ENCODE measurements at places on chromosomes 7 and 10.

DNA sequence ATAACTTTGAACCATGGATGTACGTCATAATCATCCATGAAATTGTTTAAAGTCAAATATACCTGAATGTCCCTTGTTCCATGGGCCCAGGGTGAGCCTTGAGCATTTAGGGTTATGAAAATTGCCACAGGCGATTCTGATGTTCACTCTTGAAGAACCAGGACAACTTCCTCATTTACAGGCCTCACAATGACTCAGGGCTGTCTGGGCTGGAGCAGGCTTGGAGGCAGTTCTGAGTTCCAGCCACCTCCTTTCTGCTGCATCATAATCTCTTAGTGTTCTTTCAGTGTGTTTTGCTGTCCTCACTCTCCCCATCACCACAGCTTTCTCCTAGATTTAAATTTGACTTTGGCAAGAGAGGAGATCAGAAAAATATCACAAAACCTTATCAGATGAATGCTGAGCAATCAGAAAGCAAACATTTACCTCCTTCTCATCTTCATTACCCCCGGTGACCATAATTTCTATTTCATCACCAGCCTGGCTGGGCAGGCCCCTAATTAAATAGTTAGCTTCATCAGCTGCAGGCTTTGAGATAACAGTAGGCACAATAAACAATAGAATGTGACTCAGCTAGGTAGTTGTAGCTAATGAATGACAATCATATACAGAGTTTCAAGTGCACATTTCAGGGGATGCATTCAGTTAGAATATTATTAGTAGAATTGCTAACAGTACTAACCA lies 571.0 kb downstream of the SH2D4B start:
- no peak for DNase-seq

DNA sequence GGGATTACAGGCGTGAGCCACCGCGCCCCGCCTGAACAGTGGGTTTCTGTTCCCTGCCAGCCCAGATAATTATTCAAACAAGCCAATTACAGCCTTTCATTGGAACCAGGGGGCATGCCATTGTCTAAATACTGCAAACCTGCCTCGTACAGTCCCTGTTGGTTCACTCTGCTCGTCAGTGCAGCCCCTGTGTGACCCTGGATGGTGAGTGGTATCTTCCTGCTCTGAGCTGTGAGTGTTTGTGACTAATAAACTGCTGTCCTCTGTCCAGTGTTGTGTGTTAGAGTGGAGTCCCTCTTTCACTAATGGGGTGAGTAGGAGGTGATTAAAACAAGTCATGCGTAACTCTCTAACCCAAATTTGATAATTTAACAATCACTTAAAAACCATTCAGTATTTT lies 176.5 kb upstream of the FAM3C start:
- no peak for DNase-seq

DNA sequence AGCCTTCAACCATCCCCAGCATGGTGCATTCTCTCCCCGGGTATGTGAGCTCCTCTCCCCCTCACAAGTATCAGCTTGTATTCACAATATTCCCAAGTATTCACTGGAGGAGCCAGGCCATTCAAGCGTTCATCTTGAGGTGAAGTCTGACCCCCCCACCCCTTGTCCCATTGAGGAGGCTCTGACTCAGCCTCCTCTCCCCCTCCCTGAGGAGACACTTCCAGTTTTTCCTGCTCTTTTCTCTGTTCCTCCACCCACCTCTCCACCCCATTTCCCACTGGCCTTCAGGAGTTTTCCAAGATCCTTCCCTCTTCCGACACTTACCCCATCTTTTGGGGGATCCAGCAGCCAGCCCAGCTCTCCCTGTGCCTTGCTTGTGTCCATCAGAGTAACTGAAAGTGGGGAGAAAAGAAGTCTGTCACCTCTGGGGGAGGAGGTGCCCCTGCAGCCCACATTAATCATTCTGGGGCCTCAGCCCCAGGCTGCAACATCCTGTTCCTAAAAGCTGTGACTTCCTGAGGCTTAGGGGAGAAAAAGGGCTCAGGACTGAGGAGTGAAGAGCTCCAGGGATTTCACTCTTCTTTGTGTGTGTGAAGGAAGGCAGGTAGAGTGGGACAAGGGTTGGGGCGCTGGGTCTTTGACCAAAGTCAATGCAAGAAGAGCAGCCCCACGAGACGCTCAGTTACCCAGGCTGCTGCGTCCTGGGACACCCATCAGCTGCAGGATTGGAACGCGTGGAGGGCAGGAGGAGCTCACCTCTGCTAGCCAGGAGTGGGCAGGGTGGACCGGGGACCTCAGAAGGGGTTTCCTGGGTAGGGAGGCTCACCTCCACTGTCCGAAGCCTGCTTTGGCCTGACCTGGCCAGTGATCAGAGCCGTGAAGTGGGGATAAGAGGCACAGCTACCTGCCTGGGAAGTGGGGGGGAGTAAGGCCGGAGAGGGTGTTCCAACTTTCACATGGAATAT lies 1.1 kb downstream of the EPHA1 start:
- DNase-seq, result no peak

DNA sequence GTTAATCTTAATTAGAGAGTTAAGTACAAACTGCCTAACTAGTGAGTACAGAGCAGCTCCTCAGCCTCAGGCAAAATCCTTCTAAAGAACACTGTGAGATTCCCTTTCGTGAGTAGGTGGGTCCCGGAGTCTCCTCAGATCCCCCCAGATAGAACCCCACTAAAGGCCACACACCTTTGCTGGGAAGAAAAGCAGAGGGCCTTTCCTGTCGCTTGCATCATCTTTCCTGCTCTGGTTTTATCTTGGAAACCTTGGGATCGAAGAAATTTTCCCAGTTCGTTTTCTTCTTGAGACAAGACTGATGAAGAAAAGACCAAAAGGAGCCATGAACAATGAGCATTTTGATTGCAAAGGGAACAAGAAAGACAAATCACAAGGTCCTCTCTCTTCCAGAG lies 40.9 kb downstream of the ICA1 start:
- no peak for DNase-seq

GRCh38 chr7:151273651-151274390 lies 25.3 kb upstream of the SMARCD3 start:
- DNase-seq, result no peak

DNA sequence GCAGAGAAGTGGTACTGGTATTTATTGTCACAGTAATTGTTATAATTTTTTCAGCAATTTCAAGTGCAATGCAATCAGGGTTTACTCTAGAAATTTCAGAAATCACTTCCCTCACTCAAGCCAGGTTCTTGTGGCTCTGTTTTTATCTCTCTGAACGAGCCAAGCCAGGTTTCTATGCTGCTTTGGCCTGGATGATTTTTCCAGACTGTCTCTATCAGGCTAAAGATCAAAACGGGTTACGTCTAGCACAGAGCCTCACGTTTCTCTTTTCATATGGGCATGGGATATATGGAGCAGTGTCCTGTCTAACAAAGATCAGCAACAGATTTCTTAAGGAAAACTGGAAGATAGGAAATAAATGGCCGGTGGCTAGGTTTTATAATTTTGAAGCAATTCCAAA lies 1105.3 kb downstream of the NRG3 start:
- no peak for DNase-seq

- peak; percentile 66 for DNase-seq
Observed at GRCh38 chr10:124722798-124723783, 21.1 kb downstream of the FAM53B start.

GRCh38 chr7:28408105-28408959 lies 4.0 kb upstream of the CREB5 start:
- DNase-seq, result no peak

- DNase-seq, result no peak
Observed at GRCh38 chr10:77504196-77504872, 133.3 kb downstream of the KCNMA1 start.

GRCh38 chr10:124001391-124002148 lies 91.8 kb downstream of the CHST15 start:
- no peak for DNase-seq

DNA sequence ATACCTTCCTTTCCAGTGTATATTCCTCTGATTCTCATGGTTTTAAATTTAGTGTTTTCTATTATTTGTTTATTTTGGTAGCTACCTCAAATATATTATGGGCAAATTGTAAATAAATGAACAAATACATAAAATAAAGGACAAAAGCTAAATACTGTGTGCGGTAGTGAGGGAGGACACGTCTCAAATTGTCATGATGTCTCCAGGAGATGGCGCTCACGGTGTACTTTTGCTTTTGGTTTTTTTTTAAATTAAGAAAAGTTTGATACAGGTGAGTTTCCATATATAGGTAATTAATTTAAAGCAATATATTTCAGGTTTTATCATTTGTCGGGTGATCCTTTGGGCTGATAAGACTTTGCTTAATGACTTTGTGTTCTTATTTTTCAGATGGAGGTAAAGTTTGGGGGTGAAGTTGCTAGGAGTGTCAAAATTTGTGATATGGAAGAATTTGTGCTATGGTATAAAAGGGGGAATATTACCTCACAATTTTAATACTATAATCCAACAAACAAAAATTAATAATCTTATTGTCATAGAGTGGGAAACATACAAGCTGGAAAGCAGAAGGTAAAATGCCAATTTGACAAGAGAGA lies 68.4 kb upstream of the TMEM229A start:
- no peak for DNase-seq

DNA sequence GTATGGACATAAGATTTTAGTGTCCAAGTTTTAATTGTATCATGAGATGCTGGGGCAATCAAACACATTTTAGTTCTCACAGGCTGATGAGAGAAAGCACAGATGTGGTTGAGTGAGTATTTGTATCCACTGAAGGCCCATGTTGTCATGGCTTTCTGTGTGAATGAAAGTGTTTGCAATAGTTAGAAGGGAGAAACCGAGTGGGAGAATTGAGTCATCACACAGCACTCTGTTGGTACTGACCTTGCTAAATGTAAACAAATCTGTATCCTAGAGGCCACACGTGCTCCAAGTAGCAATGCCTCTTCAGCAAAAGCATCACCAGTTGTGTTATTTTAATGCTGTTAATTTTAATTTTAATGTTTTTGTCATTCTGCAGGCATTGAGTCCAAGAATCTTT lies 121.2 kb downstream of the EMX2 start:
- no peak for DNase-seq

GRCh38 chr10:93994438-93994801 lies 689 bp downstream of the PLCE1 start:
- DNase-seq, result no peak

DNA sequence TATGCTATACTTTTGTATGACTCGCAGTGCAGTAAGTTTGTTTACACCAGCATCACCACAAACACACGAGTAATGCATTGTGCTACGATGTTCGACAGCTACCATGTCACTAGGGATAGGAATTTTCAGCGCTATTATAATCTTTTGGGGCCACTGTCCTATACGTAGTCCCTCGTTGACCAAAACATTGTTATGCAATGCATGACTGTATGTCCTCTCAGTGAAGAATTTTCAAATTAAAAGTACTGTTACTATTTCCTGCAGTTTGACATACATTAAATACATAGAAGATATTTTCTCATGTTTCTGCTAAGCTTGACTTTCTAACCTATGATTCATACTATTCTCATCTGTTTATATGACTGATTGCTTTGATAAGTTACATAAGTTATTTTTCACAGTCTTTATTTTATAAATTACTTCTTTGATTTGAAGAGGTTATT lies 203.6 kb downstream of the VTI1A start:
- no peak for DNase-seq

GRCh38 chr10:5776881-5777197 lies 36.4 kb downstream of the GDI2 start:
- DNase-seq, result no peak

Data from activated CD4-positive, CD25-positive, alpha-beta regulatory T cell treated with anti-CD3 and anti-CD28 coated beads, Interleukin-2, amount 50 U/mL, for 72 hours (primary cell).